ENCODE measurements at places on chromosomes 3 and 15. TPM values are rescaled to one million over a fixed set of nuclear protein-coding genes. Genes with fewer than 3 reads are reported as not detected.
A peak's percentile ranks its signal among the peaks of the same experiment; 100 is the strongest.

Gene RAD51
- total RNA-seq: 5.1 TPM

Gene CCDC13
- not detected for total RNA-seq

Gene PLSCR5
- not detected for total RNA-seq

Gene MTMR10
- total RNA-seq: 20.8 TPM

Gene CX3CR1
- total RNA-seq: not detected

Gene AMIGO3
- 0.34 TPM for total RNA-seq

Gene RBP2
- not detected for total RNA-seq

Gene SCAANT1
- not detected for total RNA-seq

Gene DLL4
- 0.56 TPM for total RNA-seq

Gene CELF6
- not detected for total RNA-seq

Gene CACNA2D2
- total RNA-seq: 0.80 TPM

Gene GABRR3
- total RNA-seq: not detected

GRCh38 chr15:38254051-38254883 is 1.6 kb downstream of the SPRED1 start:
- DNase-seq: peak; percentile 80

GRCh38 chr3:141106842-141107241 is 55.7 kb downstream of the SPSB4 start:
- DNase-seq: no peak

- DNase-seq: no peak
These were observed 218.2 kb upstream of the ADAMTS9 start for GRCh38 chr3:64905906-64906410.

- no peak for DNase-seq
These were observed 19.3 kb downstream of the IQSEC1 start for GRCh38 chr3:13053893-13054292.

GRCh38 chr3:40313975-40314860 is 4.7 kb downstream of the EIF1B start:
- DNase-seq: no peak

DNA sequence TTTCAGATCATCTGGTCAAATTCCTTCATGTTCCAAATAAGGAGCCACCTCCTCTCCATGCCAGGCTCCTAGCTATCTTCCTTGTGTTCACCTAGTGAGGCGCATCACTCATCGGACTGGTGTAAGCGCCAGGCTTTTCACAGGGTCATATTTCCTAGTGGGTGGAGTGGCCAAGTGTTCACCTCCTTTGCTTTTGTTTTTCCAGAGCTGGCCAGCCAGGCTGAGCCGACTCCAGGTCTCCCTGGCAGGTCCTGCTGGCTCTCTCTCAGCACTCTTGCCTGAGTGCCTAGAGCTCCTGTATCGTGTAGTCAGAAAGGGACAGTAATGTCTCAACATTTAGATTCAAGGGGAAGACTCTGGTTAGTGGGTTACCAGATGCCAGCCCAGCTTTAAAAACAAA is 31.0 kb downstream of the HEG1 start:
- DNase-seq: no peak

- DNase-seq: no peak
These were observed 40.5 kb downstream of the PPCDC start for GRCh38 chr15:75063889-75064288.

DNA sequence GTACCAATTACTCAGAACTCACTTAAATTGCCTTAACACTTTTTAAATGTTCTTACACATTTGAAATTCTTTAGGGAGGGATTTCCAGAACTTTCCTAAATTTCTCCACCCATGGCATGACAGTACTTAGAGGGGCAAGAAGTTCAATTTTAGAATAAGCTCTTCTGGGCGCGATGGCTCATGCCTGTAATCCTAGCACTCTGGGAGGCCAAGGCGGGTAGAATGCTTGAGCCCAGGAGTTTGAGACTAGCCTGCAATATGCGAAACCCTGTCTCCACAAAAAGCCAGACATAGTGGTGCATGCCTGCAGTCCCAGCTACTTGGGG is 10.6 kb downstream of the FAM131A start:
- no peak for DNase-seq

DNA sequence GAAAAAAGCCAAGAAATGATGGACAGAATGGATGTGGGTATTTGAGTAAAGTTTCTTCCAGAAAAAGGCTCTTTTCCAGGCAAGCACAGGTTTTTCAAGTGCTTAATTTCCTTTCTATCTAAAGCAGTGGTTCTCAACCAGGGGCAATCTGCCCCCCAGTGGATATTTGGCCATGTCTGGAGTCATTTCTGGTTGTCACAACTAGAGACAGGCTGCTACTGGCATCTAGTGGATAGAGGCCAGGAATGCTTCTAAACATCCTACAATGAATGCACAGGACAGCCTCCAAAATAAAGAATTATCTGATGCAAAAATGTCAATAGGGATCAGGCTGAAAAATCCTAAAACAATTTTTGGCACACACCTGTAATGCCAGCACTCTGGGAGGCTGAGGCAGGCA is 23.9 kb downstream of the SEC22C start:
- DNase-seq: peak; percentile 44

- DNase-seq: no peak
These were observed 96.1 kb downstream of the KBTBD8 start for GRCh38 chr3:67094167-67094566.

GRCh38 chr3:120039642-120040610 is 54.3 kb downstream of the GSK3B start:
- peak; percentile 22 for DNase-seq

- DNase-seq: no peak
These were observed 137.9 kb downstream of the SSR3 start for GRCh38 chr3:156416846-156417558.

GRCh38 chr15:101781928-101782327 is 21.4 kb upstream of the OR4F6 start:
- no peak for DNase-seq

- DNase-seq: no peak
These were observed 1.5 kb downstream of the ETFA start for GRCh38 chr15:76309601-76310330.

GRCh38 chr3:8596321-8597218 is 48.0 kb downstream of the SSUH2 start:
- no peak for DNase-seq

GRCh38 chr3:118501152-118501551 is 533.5 kb downstream of the IGSF11 start:
- peak; percentile 68 for DNase-seq

DNA sequence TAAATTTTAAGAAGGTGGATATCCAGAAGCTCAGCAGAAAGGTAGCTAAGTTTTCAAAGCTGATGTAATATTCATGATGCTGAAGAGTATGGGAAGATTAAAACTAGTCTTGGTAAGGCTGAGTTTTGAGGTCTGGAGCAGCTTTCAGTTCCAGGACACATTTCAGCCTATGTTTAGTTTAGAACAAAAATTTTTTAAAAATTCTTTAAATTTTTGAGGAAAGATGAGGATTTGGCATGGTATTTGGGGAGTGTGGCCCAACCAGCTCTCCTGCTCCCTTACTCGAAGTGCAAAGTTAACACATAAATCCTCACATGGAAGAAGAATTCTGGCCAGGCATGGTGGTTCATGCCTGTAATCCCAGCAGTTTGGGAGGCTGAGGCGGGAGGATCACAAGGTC is 1039.1 kb downstream of the NAALADL2 start:
- no peak for DNase-seq

- DNase-seq: no peak
These were observed 37.9 kb upstream of the TJP1 start for GRCh38 chr15:29859973-29860715.
